ENCODE measurements at places on chromosomes 6 and 20. TPM values are rescaled to one million over a fixed set of nuclear protein-coding genes. Genes with fewer than 3 reads are reported as not detected.

GRCh38 chr20:11502061-11502460 lies 415.6 kb upstream of the BTBD3 start:
- no peak for DNase-seq

GRCh38 chr6:32589596-32590449 lies at the start of gene HLA-DRB1:
HLA-DRB1 (minus strand) TSS chr6:32589848; CDS start chr6:32589742, 106 bp downstream.
- peak; percentile 21 for DNase-seq

- DNase-seq, result no peak
These were observed 70.1 kb downstream of the SLX4IP start for GRCh38 chr20:10504994-10505730.

- DNase-seq, result no peak
These were observed 18.6 kb downstream of the FARS2 start for GRCh38 chr6:5279891-5280338.

DNA sequence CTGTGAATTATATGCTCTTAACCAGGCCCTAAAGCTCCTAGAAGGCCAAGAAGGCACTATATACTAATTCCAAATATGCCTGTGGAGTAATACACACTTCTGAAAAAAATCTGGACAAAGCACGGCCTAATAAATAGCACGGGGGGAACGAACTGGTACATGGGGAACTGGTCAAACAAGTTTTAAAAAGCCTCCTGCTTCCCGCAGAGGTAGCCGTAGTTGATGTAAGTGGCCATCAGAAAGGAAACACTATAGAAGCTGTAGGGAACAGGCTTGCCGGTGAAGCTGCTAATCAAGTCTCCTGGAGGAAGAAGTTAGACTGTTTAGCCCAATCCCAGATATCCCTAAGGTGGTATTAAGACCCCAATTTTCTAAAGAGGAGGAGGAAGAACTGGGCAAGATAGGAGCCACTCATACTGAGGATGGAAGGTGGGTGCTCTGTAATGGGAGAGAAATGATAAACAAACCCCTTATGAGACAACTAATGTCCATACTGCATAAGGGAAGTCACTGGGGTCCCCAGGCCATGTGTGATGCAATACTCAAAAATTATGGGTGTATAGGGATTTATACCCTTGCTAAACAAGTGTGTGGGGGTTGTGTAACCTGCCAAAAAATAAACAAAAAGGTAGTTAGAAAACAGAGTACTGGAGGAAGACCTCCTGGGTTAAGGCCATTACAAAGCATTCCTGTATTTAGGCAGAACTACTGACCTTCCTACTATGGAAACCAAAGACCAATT lies 27.1 kb upstream of the ZNF318 start:
- DNase-seq, result no peak

GRCh38 chr20:56566621-56567020 lies 33.6 kb downstream of the FAM209B start:
- DNase-seq, result no peak

DNA sequence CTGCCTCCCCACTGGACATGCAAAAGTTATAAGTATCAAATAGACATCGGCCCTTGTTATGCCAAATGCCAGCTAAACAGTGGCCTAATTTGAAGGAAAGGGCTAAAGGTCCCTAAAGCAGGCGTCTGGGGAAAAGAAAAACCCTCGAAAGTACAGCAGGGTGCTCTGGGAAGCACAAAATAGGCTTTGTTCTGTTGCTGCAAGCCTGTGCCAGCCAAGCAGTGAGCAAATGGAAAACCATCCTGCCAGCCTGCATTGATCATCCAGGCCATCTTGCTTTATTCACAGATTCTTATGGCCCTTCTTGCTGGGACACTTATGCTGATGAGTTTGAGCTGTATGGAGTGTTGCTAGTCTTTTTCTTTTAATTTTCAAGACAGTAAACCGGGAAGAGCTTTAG lies 62.2 kb upstream of the PLEKHG1 start:
- DNase-seq, result peak; percentile 7

DNA sequence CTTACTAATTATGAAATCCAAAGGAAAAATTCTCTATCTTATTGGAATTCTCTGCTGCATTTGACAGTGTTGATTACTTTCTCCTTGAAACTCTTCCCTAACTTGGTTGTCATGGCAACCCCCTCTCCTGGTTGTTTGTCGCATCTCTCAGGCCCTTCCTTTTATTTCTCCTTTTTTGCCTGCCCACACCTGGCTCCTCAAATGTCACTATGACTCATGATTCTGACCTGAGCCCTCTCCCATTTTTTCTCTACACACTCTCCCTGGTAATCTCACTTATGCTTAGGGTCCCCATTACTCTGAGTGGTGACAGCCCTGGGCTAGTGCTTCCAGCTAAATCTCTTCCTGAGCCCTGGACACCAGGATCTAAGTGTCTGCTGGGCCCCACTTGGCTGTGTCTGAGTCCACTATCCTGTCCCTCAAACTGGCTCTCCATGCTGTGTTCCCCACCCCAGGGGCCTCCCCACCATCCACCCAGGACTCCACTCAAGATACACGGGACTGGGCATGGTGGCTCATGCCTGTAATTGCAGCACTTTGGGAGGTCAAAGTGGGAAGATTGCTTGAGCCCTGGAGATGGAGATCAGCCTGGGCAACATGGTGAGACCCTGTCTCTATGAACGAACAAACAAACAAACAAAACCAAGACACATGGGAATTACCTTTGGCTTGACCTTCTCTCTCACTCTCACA lies 16.5 kb upstream of the NNAT start:
- no peak for DNase-seq

DNA sequence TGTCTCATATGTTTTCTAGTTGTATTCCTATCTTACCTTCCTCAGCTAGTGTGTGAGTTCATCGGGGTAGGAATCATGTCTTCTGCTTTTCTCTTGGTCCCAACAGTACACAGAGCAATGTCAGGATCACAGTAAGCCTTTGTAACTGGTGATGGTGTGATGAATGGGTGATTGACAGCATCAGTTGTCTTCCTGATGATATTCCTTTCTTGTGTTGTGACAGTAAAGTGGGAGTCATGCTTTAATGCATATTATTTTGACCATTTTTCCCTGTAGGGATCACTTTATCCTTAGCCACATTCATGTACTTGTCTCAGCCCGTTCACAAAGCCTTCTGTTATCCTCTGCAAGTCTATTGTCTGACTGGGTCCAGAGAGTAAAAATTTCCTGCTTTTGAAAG lies 501.7 kb downstream of the UTRN start:
- no peak for DNase-seq

DNA sequence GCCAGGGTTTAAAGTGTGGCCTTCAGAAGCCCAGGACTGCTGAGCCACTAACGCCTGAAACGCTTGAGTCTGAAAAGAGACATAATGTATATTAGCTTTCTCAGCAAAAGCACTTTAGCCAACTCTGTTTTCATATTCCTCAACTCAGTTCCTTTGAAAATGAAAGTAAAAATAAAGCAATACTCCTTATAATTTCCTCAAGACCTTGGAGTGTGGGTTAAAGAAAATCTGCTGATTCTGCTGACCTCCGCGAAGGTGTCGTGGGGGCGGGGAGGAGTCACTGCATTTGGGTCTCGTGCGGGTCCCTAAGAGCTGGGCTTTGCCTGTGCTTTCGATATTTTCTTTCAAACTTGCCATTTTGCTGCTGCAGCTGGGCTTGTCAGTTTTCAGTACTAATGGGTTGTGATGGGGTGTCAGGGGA lies 142.2 kb upstream of the ARID1B start:
- no peak for DNase-seq

DNA sequence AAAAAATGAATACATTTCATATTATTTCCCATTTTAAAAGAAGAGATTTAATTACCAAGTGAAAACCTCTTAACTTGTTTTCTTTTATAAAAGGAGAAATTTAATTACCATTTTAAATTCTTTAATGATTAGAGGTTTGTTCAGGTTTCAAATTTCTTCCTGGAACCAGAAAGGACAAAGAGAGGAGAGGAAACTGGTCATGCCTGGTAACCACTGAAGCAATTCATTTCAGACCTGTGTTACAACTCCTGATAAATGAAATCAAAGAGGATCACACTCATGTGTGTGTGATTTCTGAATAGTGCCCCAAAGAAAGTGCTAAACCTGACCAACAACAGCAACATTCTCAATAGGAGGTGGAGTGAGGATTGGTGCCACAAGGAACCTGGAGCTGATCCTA lies 12.6 kb upstream of the SLPI start:
- DNase-seq, result no peak

- no peak for DNase-seq
These were observed 56.7 kb downstream of the HDDC2 start for GRCh38 chr6:125245109-125245508.

DNA sequence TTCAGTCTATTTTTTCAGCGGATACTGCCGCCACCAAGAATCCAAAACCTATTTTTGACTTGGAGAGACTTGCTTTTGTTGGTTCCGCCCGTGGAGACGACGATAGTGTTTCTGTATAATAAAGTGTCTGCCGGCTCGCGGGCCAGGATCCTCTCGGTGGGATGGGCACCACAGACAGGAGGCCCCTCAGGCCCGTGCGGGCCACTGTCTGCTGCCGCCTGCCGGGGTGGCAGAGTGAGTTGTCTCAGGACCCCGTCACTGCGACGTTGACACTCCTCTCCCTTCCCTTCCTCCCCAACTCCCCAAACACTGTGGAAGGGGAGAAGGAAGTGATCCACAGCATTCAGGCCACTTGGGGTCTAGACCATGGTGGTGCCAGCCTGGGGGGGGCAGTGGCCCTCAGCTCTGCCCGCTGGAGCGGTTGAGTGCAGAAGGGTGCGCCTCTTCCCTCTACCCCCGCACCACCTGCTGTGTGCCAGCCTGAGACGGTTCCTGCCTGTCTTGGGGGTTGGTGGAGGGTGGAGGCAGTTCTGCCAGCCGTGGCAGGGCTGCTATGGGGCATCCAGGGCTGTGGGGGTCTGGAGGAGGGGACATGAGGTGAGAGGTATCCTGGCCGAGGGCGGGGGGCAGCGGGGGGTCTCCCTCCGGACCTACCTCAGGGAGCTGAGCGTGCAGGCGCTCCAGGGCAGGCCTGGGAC lies 17.5 kb downstream of the RBM38 start:
- no peak for DNase-seq

The SIRPB1 gene
- 0.73 TPM for total RNA-seq

The BMP5 gene
- total RNA-seq, result 17.4 TPM

The OLIG3 gene
- 1.2 TPM for total RNA-seq

The SMLR1 gene
- total RNA-seq, result not detected

The GPSM3 gene
- total RNA-seq, result 0.82 TPM

The SERINC3 gene
- 49.5 TPM for total RNA-seq

The SIRPG gene
- total RNA-seq, result not detected

The FKBP1A gene
- total RNA-seq, result 73.8 TPM

The F13A1 gene
- 22.0 TPM for total RNA-seq

The OVOL2 gene
- total RNA-seq, result not detected

The RIPOR2 gene
- 34.9 TPM for total RNA-seq

All from cerebellum (tissue), 4 donors.